ENCODE measurements at places on chromosomes 7 and 10.

GRCh38 chr10:95739056-95739455 is 16.9 kb upstream of the ENTPD1 start:
- no peak for DNase-seq

DNA sequence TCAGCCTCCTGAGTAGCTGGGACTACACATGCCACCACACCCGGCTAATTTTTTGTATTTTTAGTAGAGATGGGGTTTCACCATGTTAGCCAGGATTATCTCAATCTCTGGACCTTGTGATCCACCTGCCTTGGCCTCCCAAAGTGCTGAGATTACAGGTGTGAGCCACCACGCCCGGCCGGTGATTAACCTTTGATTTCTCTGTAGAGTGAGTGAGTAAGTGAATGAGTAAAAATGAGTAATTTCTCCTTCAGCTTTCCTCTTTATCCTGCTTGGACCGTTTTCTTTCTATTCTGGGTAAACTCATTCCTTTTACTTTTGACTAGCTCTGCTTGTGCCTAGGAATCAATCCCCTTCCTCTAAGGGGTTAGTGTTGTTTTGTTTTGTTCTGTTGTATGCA is 36.8 kb downstream of the ST7 start:
- DNase-seq = no peak

DNA sequence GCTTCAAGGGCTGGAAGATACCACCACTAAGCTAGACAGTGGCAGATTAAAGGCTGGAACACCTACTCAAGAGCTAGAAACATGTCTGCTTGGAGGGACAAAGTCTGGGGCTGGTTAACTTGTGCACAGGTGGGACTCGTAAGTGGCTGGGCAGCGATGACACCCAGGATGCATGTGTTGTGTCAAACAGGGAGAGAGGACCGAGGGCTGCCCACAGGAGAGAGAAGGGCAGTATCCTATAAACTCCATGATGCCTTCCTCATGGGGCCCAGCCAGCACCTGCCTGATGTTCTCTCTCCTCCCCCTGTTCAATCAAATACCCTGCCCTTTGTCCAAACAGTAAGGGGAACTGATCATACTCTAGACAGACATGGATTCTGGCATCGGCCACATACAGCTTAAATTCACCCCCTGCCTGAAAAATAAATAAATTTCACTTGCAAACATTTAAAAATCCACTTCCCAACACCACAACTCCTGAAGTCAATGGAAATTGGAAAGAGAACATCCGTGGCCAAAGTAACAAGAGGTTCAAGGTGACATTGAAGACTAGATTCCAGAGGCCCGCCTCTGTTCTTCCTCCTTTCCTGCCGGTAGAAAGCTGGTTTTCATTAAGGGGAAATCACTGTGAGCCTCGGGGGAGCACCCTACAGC is 50.6 kb downstream of the CHST15 start:
- no peak for DNase-seq

GRCh38 chr10:118330295-118331076 is 11.6 kb downstream of the FAM204A start:
- no peak for DNase-seq

GRCh38 chr7:33072471-33072870 is 9.9 kb upstream of the NT5C3A start:
- DNase-seq = peak; percentile 82

DNA sequence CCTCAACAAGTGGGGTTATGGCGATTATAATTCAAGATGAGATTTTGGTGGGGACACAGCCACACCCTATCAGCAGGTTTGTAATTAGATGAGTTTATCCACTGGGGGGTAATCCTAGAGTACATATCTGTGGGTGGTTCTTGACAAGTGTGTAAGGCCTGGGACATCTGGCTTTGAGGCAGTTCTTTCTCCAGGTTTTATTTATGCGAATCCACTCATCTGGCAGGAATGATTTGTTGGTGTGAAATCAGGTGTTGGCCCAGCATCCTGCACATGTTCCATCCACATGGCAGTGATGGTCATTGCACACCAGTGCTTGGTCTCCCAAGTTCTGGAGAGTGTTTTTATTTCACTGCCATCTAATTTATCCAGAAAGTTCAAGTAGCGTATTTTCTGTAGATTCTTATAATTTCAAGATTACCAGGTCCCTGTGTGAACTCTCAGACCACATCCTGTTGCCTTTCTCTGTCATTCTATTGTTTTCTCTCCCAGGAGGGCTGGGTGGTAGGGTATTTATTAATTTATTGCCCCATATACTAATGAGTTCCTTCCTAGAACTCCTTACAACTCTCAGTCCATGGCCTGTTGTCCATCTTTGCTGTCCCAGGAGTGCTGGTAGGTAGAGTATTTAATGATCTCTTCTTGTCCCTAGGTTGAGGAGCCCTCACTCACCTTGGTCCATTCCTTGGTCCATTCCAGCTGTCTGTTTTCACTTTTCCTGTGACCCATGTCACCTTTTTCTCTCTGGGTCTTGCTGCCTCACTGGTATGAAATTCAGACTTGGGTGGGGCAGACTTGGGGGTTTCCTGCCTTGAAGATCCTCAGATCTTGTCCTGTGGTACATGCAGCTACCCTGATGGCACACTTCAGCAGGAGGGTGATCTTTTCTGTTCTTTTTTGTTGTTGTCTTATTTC is 10.4 kb downstream of the RALA start:
- DNase-seq = peak; percentile 14

DNA sequence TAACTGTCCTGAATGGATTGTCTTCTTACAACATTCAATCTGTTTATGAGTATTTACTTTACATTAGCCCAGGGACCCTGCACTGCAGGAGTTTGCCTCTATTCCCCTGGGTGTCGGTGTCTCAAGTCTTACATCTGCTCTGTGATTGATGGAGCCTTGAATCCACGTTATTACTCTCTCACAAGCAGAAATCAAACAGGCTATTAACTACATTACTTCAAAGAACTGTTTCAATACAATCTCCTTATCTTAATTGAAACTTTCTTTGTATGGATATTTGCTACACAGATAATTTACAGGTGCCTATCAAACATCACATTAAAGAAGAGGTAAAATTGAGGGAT is 3.1 kb upstream of the ARID5B start:
- no peak for DNase-seq

- DNase-seq = no peak
Observed at GRCh38 chr10:131784363-131785120, 116.3 kb upstream of the PPP2R2D start.

GRCh38 chr10:113178771-113179170 is 228.7 kb downstream of the TCF7L2 start:
- DNase-seq = no peak

- DNase-seq = no peak
Observed at GRCh38 chr10:22135591-22135990, 82.2 kb downstream of the EBLN1 start.

DNA sequence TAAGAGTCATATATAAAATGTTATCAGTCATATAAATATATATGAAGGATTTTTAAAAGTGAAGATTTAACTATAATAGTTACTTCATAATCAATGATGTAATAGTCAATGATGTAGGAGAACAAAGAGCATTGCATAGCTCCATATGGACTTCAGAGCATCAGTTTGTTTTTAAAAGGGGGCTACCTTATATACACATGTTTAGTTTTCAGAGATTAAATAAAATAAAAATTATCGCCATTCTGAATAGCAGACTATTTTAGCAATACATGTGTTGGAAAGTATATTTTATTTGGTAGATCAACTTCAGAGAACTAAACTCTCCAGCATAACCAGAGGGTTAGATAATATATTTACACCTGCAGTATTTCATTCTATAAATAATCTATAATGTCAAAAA is 29.1 kb upstream of the EPC1 start:
- DNase-seq = no peak

DNA sequence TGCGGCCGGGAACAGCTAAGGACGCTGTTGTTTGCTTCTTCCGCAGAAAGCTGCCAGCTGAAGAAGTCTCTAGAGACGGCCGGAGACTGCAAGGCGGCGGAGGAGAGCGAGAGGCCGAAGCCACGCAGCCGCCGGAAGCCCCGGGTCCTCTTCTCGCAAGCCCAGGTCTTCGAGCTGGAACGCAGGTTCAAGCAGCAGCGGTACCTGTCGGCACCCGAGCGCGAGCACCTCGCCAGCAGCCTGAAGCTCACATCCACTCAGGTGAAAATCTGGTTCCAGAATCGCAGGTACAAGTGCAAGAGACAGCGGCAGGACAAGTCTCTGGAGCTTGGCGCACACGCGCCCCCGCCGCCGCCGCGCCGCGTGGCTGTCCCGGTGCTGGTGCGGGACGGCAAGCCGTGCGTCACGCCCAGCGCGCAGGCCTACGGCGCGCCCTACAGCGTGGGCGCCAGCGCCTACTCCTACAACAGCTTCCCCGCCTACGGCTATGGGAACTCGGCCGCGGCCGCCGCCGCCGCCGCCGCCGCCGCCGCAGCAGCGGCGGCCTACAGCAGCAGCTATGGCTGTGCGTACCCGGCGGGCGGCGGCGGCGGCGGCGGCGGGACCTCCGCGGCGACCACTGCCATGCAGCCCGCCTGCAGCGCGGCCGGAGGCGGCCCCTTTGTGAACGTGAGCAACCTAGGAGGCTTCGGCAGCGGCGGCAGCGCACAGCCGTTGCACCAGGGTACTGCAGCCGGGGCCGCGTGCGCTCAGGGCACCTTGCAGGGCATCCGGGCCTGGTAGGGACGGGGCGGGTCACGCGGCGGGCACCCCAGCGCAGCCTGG is 2.4 kb downstream of the NKX2-3 start:
- DNase-seq = peak; percentile 53

DNA sequence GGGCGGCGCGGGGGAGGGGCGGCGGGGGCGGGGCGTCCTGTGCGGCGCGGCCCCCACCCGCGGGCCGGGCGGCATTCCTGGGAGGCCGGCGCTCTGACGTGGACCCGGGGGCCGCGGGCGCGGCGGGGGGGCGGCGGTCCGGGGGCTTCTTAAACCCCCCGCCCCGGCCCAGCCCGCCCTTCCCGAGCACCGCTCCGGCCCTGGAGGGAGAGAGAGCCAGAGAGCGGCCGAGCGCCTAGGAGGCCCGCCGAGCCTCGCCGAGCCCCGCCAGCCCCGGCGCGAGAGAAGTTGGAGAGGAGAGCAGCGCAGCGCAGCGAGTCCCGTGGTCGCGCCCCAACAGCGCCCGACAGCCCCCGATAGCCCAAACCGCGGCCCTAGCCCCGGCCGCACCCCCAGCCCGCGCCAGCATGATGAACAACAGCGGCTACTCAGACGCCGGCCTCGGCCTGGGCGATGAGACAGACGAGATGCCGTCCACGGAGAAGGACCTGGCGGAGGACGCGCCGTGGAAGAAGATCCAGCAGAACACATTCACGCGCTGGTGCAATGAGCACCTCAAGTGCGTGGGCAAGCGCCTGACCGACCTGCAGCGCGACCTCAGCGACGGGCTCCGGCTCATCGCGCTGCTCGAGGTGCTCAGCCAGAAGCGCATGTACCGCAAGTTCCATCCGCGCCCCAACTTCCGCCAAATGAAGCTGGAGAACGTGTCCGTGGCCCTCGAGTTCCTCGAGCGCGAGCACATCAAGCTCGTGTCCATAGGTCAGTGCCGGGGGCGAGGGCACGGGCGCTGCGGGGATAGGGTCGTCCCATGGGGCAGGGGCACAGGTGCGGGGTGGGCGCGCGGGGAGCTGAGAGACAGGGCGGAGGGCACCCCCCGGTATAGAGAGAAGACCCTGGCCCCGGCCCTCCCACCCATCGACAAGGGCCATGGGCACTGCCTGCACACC is at the start of gene FLNC:
TSS of gene FLNC (plus strand) at position 176 of the 947 bp plus-strand sequence. CDS start at position 408, 232 bp downstream.
- peak; percentile 76 for DNase-seq

- no peak for DNase-seq
Observed at GRCh38 chr7:69349291-69349690, 249.0 kb upstream of the AUTS2 start.

GRCh38 chr10:89438525-89438924 is 24.2 kb downstream of the IFIT5 start:
- no peak for DNase-seq

DNA sequence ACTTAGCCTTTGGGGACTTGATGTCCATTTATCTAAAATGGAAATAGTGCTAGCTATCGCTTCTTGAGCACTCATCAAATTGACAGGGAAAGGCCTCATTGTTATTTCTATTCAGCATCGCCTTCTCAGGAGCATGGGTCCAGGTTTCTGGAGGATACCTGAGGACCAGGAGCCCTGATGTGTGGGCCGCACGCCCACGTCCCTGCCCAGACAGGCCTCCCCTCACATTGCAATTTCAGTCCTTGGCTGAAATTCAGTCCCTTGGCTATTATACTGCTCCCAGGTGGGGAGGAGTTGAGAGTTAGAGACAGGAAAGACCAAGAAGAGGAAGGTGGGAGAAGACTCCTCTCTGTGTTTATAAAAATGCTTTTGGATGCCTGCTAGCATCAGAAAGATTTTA is 38.9 kb downstream of the GPRIN2 start:
- DNase-seq = no peak

- DNase-seq = no peak
Observed at GRCh38 chr10:113320987-113321386, 231.9 kb upstream of the HABP2 start.

DNA sequence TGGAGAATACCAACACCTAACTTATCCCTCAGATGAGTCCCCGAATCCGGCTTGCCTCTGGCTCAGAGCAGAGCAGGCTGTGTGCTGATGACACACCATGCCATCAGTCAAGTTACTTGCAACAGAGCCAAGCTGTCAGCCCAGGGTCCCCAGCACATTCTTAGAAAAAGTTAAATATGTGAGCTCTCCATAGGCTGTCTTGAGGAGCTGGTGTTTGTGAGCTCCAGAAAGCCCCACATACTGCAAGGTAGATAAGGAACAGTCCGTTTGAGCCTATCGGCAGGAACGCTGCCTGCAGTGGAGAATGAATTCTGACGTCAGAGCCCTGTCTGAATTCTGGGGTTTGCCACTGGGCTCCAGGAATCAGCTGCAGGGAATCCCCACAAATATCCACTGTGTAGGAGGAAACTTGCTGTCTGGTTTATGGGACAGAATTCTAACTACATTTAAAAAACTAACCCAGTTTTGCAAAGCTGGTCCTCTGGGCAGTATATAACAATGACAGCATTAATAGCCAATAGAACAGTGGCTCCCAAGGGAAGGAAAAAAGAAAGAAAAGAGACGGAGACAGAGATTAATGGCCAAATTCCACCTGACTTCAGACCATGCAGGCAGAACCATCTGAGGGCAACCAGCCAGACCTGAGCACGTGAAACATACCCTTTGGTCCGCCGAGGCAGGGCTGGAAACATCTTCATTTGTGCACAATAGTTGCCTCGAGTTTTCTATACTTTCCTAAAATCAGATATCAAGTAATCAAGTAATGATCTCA is 3.6 kb downstream of the SFXN4 start:
- no peak for DNase-seq

- DNase-seq = no peak
Observed at GRCh38 chr10:109030581-109031210, 892.6 kb downstream of the XPNPEP1 start.

DNA sequence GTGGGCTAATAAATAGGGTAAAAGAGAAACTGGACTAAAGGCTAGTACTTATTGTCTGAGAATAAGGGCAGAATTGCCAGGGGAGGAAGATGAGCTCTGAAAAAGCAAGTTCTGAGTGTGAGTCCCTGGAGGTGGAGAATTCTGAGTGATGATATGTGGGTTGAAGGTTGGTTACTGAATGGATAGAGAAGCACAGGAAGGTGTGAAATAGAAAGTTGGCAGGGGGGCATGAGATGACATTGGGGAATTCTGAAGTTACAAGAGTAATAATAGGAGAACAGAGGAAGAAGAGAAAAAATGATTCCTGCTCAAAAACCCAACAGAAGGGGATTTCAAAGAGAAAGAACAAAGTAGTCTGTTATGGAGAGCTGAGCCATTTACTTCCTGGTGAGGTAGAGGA is 76.9 kb downstream of the PRKCQ start:
- no peak for DNase-seq

- DNase-seq = peak; percentile 3
Observed at GRCh38 chr7:108650467-108650866, 80.8 kb downstream of the DNAJB9 start.

- DNase-seq = no peak
Observed at GRCh38 chr10:48456361-48456804, 148.5 kb downstream of the ARHGAP22 start.

- DNase-seq = no peak
Observed at GRCh38 chr7:125559921-125560320, 630.3 kb upstream of the POT1 start.

Measured in EL (cell line).